ENCODE measurements at places on chromosomes 16 and 17. TPM values are rescaled to one million over a fixed set of nuclear protein-coding genes. Genes with fewer than 3 reads are reported as not detected.

DNA sequence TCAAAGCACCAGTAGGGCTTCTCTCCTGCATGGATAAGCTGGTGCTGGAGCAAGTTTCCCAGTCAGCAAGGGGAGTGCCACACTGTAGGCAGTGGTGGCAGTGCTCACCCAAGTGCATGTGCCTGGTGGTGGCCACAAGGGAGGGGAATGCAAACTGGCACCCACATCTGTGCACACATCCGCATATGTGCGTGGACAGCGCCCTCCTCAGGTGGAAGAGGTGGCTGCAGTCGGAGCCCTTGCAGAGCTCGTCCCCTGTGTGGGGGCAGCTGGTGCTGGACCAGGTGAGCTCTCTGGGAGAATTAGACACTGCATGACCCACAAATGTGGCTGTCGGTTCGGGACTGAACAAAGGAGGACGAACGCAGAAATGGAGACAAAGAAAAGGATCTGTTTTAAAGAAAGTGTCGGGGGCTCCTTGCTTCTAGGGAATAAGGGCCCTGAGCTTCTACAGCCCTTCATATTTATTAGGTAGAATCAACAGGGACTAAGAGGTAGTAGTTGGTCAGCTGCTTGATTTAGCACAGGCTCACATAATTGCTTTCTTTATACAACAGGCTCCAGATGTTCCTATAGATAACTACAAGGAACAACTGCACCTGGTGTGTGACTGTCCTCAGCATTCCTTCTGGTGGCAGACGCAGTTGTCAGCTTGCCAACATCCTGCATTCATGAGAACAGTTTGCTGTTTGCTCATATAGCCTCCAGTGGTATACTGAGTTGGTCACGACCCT lies 5.3 kb upstream of the ZNF689 start:
- peak; percentile 79 for DNase-seq

- no peak for DNase-seq
Observed at GRCh38 chr16:30009990-30010843, 610 bp downstream of the DOC2A start.

DNA sequence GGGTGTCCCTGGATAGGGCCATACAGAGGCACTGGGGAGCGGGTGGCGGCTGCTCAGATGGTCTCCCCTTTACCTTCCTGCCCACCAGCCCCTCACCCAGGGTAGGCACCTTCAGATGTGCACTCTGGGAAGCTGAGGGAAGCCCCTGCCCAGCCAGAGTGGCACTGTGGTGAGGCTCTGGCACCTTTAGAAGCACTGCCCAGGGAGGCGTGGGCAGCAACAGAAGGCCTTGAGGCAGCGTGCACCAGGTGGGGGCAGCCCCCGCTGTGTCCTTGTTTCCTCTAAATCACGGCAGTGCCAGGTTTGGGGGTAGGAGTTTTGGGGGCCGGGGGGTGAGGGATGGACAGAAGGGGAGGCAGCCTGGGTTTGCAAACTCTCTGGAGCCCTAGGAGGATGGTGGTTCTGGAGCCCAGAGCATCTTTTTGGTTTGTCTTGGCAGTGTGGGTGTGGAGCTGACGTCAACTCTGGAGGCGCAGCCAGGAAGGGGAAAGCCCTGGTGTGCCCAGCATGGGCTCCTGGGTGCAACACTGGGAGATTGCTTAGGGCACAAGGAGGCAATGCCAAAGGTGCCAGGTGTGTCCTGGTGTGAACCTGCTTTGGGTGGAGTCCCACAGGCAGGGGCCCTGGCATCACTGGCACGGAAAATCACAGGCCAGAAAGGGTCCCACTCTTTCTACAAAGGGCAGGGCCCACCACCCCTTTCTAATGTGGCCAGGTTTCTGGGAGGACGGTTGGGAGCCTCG lies 23.1 kb upstream of the CDC42EP4 start:
- peak; percentile 44 for DNase-seq

GRCh38 chr17:17928398-17929287 lies 43.6 kb downstream of the TOM1L2 start:
- DNase-seq, result no peak

DNA sequence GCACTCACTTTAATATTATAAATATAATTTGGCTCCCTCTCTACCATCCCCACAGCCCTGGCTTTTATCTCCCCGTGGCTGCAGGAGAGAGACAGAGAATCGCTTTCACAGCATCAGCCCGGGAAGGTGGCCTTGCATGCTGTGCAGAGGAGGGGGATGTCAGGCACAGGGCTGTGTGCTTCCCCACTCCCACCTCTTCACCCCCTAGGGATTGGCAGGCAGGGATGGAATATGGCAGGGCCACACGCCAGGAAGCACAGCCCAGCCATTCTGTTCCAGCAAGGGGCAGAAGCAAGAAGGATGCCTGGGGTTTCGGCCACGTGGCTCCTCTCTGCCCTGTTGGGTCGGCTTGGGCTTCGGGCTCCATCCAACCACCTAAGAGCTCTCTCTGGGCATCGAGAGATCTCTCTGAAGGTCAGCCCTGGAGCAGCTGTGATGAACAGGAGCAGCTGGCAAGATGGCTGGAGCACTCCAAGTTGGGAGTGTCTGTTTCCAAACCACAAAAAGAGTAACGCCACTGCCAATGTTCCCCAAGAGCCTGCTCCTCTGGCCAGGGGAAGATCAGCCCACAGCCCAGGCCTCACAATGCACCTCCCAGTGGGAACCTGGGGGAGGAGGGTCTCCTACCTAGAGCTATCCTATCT lies 223.2 kb downstream of the C16orf78 start:
- DNase-seq, result peak; percentile 24

DNA sequence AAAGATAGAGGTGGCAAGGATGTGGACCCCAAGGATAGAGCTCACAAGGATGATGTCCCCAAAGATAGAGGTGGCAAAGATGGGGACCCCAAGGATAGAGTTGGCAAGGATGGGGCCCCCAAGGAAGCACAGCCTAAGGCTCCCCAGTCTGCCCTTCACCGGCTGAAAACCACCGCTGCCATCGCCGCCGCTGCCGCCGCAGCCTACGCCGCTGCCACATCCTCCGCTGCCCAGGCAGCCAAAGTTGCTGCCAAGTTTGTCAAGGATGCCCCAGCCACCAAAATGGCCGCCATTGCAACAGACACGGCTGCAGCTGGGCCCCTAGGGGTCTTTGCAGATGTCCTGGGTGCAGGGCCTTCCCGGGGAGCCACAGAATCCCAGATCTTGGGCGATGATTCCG lies 19.9 kb downstream of the C16orf96 start:
- DNase-seq, result no peak

- no peak for DNase-seq
Observed at GRCh38 chr16:65728652-65729051, 606.8 kb upstream of the CDH11 start.

ABCC6 gene
- polyA plus RNA-seq, result 4.1 TPM

TMEM220 gene
- 6.0 TPM for polyA plus RNA-seq

- no peak for DNase-seq
Observed at GRCh38 chr16:84603140-84603816, 14.6 kb downstream of the COTL1 start.

DNA sequence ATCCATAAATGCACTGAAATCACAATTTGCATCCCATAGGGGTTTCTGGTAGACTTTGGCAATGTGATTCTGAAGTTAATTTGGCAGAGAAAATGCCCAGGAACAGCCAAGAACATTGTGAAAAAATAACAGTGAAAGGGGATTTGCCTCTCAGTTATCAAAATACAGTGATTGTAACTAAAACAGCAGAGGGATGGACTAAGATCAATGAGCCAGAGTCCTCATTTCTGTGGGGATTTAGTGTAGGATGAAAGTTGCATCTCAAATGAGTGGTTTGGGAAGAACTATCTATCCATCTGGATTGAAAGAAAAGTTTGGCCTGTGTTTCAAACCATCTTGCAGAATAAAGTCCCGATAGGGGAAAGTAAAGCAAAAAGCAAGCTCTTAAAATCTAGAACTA lies 28.1 kb downstream of the MYBBP1A start:
- DNase-seq, result no peak

DNA sequence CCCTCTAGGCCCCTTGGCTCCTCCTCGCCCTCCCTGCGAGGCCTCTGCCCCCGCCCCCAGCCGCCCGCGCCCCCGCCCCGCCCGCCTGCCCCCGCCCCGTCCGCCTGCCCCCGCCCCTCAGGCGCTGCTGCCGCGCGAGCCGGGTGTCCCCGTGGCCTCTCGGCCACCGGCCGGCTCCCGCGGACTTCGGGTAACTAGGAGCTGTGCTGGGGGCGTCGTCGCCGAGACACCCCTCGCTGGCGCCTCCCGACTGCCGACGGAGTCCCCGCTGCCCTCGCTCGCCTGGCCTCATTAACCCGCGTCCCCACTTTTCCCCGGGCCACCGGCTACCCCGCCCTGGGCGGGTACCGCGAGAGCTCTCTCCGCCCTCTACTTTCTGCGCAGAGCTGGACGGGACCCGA lies at the start of gene TLCD1:
TSS of gene TLCD1 (minus strand) at position 8 of the 401 bp plus-strand sequence. CDS start 136 bp downstream, outside the sequence.
- DNase-seq, result peak; percentile 91

DHX58 gene
- polyA plus RNA-seq, result 15.1 TPM

Data from stomach (tissue), 19 donors.